GDM1 (cell line): ENCODE measurements at places on chromosomes 3 and 15.

DNA sequence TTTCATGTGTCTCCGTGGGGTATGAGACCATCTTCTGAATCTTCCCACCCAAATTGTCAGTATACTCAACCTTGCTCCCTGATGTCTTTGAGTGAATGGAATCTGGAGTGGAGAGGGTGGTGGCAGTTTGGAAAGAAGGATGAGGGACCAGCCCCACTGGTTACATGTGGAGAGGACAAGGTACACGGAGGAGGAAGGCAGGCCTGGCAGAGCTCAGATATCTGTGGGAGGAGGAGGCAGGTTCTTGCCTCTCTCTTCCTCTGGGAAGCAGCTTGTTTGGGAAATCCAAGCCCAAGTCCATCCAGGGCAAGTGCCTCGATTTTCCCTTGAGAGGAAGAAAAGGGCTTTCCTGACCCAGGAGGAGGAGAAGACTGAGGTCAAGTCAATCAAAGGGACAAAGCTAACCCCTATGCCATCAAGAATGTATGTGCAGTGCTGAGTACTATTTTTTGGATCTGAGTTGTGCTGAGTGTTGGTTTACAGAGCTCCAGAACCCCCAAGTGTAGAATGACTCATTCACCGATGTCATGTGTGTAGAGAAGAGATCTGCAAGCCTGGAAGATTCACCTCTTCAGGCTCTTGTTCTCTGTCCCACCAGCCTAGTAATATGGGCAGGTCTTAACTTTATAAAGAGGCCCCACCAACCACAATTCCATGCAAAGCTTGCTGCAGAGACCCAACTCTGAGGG is 19.8 kb upstream of the LOXL1 start:
- no peak for DNase-seq

DNA sequence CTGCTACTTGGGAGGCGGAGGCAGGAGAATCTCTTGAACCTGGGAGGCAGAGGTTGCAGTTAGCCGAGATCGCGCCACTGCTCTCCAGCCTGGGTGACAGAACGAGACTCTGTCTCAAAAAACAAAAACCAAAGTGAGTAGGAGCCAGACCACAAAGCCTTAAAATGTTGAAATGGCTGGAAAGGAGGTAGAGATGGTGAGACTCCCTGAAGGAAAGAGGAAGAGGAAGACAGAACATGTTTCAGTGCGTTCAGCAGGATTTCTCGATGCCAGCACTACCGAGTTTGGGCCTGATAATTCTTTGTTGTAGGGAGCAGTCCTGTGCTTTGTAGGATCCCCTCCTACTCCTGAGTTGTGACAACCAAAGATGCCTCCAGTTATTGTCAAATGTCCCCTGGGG is 189.9 kb downstream of the AKAP13 start:
- DNase-seq: no peak

DNA sequence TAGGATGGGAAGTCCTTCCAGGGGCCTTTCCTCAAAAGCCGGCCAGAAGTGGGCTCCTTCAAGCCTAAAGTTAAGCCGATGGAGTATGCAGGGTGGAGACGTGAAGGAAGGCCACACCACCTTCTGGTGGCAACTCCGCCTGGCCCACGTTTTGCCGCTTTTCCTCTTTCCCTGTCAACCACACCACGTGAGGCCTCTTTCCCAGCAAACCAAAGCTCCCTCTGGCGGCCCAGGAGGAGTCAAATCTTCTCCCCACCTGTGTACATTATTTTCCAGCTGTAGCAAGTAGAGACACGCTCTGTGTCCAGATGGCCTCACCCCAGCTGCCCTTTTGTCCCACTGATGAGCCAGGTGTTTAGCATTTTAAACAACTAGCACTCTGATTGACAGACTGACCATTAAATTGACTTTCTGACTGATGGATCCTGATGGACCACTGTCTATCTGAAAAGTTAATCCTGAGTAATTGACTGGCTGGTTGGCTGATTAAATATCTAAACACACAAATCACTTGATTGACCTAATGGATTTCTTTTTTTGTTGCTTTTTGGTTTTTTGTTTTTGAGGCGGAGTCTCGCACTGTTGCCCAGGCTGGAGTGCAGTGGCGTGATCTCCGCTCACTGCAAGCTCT is 59.6 kb upstream of the ZBTB38 start:
- no peak for DNase-seq

GRCh38 chr3:35592589-35593295 is 46.6 kb upstream of the ARPP21 start:
- no peak for DNase-seq

- no peak for DNase-seq
Observed at GRCh38 chr15:87871731-87872320, 384.7 kb downstream of the NTRK3 start.

DNA sequence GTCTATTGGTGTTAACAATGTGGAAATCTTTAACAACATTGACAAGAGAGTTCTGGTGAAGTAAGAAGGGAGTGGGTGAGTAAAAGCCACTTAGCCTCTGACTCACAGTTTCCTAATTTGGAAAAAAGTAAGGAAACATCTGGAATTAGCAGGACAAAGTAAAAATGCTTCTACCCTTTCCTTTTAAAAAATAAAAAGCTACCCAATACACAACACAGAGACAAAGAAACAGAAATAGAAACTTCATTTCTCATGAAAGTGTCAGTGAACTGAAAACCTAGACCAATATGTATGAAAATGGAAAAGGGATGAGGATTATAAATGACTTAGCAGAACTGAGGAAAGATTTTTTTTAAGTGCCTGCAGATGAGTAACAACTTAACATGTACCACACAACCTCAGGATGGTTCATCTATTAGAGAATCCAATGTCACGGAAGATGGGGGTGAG is 65.4 kb downstream of the SSR3 start:
- DNase-seq: no peak

GRCh38 chr3:195238081-195238571 is 32.8 kb downstream of the XXYLT1 start:
- DNase-seq: no peak

DNA sequence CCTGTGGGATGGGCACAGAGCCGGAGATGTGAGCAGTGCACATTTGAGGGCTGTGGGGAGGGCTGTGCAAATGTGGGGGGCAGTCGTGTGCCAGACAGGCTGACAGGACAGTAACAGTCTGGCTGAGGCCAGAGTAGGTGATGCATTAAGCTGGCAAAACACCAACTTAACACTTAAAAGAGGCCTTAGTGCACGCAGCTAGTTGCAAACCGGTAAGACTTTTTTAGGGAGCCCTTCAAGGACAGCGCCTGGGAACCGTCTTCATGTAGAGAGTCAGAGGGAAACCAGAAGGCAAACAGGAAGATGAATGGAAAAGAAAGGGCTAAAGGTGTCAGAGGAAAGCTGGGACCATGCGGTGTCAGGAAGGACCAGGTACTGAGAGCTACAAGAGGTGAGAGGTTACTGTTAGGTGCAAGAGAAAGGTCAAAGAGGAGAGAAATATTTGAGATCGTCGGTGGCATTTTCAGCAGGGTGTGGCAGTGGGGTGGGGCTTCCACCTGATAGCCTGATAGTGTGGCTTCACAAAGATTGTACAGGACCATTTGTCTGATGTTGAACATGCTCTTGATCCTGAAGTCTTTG is 30.0 kb upstream of the CHD2 start:
- DNase-seq: no peak

DNA sequence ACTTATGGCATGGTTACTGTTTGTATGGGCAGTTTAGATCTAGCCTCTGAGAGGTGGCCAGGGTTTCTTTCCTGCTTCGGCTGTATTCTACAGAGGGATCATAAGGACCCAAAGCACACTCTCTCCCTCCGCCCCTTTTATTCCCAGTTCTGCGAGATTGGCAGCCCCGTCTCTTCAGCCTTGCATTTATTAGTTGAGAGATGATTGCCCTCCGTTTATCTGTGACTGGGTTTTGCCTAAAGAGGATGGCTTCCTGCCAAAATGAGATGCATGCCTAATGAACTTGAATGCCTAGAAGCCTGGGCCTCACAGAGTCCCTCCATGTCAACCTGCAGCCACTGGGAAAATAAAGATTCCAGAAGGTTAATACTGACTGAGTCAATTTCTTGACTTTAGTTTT is 97.1 kb upstream of the CHL1 start:
- DNase-seq: no peak

GRCh38 chr3:160643994-160644393 is 33.0 kb upstream of the ARL14 start:
- DNase-seq: no peak

DNA sequence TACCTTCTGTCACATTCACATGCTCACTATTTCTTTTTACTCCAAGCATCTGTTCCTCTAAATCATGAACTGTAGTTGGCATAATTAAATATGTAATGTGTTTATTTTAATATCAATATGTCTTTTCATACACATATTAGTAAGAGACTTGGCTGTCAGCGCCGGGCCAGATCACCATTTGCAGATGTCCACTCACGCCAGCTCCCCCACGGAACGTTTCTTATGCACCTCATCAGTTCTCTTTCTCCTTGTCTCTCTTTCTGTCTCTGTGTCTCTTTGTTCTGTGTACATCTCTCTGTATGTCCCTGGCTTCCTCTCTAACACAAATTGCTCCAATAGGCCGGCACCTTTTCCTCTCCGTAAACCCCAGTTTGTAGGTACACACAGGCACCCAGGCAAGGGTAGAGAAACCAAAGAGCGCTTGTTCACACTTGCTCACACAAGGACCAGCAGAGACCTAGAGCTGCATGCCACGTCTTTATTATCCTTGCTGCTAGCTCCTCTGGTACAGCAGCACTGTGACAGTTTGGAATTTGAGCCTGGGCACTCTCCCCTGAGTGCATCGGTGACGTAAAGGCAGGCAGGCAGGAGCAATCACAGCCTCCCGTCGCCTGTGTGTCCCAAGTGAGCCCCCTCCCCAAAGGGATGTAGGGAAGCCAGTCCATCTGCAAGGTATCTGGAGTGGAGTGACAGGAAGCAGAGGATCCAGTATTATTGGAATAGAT is 40.4 kb downstream of the CACNA1D start:
- no peak for DNase-seq

DNA sequence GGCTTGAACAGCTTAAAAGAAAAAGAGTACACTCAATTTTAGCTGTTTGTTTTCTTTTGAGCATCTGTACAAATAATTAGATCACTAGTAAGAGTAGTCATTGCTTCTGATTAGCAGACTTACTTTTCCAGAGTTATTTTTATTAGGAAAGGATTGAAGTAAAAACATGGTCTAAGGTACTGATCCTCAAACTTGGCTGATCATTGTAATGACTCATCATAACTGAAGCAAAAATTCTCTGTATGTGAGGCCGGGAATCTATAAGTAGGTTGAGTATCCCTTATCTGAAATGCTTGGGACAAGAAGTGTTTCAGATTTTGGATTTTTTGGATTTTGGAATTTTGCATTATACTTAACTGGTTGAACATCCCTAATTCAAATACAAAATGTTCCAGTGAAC is 12.4 kb downstream of the NMD3 start:
- DNase-seq: no peak

- DNase-seq: no peak
Observed at GRCh38 chr15:45116482-45117307, 2.6 kb downstream of the DUOXA2 start.

- DNase-seq: no peak
Observed at GRCh38 chr3:183953471-183954070, 64.1 kb downstream of the ABCC5 start.

DNA sequence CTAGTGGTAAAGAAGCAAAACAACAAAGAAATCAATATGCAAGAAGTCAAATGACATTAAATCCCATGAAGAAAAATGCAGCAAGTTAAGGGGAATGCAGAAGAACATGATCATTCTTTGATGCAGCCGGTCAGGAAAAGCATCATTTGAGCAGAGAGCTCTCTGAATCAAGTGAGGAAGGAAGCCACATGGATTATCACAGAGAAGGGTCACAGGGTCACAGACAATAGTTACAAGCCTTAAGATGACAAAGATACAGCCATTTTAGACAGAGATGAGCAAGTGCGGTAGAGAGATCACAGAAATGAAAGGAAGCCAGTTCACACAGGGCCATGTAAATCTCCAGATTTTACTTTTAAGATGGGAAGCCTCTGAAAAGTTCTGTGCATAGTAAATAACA is 43.9 kb downstream of the UBE3A start:
- no peak for DNase-seq

GRCh38 chr3:43181202-43181821 is 75.4 kb upstream of the POMGNT2 start:
- DNase-seq: no peak

DNA sequence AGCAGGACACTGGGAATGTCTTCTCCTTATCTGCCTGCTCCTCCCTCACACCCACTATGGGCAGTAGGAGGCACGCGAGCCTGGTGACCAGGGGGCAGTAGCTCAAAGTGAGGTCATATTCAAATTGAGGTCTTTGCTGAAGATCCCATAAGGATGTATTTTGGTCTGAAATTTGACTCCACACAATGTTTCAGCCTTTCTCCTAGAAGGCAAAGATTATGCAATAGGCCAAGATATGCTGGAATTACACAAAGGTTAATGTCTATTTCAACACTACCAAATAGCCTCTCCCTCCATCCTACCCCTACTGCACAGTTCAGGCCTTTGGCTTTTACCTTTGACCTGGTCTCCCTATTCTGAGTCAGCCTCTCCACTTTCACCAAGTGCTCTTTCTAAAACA is 203.0 kb downstream of the TIGIT start:
- DNase-seq: no peak

GRCh38 chr3:105431200-105431599 is 64.5 kb downstream of the ALCAM start:
- DNase-seq: no peak

DNA sequence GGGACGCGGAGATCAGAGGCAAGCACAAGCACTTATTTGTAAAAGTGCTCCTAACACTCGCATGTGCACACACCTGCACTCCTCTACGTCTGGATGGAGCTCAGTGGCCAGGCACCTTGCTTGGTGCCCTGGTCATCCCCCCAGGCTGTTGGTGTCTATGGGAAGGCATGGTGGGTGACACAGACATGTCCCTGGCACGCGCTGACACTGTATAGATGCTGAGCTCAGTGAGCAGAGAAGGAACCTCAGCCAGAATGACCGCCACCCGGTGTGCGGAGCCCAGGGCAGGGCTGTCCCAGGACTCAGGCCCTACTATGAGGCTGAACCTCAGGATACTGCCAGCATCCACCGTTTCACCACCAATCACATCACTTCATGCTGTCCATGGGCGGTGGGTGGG is 64.5 kb downstream of the NIPA2 start:
- DNase-seq: no peak

DNA sequence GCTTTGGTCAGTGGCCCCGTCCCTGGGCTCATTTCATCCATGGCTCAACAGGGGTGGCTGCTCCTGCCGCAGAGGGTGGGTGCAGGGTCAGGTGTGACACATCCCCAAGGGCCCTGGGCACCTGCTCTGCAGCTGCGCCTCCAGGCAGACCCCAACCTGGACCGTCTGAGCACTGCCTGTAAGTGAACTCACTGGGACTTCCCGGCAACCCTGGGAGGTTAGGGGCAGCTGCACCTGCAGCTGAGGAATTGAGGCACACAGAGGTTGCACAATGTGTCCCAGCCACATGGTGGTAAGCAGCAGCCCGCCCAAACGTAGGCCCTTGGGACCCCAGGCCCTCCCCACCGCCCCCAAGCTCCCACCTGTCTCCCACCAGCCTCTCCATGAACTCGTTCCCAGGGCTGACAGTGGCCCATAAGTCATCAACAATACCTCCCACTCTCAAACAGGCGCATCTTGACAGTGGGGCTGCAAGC is 55.1 kb downstream of the PLXNA1 start:
- DNase-seq: no peak

DNA sequence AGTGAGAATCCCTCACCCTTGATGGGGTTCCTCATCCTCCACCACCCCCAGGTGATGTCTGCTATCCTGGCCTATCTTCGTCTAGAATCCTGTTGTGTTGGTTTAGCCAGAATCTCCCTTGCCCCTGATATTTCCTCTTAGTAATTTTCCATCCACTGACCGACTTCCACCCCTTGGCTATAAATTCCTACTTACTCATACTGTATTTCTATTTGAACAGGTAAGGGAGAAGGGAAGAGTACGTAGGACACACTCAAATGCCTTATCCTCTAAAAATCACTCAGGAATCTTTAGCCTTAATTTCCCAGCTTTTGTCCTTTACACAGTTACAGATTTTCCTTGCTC is 678 bp upstream of the TFG start:
- DNase-seq: no peak
